ENCODE measurements at places on chromosomes 2 and 18.

DNA sequence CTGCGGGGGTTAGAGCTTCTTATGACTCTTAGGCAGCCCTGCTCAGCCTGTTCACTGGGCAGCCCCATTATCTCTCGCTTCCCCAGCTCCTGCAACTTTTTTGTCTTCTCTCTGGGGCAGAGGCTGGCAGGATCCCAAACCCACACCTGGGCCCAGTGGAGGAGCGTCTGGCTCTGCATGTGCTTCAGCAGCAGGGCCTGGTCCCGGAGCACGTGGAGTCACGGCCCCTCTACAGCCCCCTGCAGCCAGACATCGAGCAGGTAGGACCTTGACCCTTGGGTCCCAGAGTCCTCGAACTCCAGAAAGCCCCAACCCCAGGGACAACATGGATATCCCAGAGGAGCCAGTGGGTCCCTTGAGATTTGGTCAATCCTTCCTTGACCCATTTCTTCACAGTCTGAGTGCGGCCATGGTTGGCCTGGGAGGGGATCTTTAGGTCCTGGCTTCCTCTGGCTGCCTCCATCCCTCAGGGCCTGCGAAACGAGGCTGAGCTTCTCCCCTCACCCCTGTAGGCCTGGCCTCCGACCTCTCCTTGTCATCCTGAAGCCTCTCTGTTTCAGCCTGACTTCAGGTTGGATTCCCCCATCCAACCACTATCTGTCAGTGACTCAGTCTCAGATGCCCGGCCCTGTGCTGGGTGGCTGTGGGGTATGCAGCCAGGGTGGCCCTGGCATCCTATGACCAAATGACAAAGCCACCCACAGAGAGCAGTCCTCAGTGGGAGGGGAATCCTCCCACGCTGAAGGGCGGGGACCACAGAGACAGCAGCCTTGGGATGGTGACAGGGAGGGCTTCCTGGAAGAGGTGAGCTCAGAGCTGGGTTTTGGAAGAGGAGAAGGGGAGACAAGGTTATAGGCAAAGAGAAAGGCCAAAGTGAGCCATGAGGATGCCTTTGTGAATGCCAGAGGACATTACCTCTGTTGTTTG lies 214.2 kb downstream of the DYSF start:
- DNase-seq, result no peak

DNA sequence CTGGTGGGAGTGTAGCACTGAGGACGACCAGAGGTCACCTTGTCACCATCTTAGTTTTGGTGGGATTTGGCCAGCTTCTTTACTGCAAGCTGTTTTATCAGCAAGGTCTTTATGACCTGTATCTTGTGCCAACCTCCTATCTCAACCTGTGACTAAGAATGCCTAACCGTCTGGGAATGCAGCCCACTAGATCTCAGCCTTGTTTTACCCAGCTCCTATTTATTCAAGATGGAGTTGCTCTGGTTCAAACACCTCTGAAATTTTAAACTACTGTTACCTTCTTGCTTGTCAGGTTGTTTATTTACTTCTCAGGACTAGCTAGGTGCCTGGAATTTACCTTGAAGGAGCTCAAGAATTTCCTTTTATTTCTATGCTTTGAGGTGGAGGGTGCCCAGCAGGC lies 9.5 kb upstream of the KCNG3 start:
- peak; percentile 52 for DNase-seq

DNA sequence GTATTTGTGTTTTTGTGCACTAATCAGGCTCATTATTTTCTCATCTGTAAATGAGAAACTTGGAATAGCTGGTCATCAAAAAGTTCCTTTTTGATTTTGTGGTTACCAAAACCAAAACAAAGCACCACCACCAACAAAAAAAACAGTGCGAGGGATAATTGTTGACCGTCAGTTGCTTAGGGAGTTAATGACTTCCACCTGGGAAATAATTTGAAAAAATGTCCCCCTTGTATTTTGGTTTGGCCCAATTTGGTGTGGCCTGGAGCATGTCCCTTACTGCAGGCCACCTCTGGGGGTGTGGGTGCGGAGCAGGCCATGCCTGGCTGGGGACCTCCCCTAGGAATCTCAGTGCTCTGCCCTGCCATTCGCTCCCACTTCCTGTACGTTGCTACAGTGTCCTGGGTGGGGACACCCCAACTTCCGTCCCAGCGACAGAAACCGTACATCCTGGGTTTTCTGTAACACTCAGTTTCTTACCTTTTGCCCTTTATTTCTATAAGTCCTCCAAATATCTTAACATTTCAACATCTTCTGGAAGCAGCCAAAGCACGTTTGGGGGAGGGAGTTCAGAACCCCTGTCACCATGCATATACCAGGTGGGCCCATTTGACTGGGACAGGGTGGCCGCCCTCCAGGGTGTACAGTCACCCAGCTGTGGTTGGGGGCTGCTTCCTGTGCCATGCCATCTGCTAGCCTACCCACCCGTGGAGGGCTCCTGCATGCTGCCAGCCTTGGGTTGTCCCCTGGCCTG lies 31.3 kb downstream of the NCK2 start:
- no peak for DNase-seq

DNA sequence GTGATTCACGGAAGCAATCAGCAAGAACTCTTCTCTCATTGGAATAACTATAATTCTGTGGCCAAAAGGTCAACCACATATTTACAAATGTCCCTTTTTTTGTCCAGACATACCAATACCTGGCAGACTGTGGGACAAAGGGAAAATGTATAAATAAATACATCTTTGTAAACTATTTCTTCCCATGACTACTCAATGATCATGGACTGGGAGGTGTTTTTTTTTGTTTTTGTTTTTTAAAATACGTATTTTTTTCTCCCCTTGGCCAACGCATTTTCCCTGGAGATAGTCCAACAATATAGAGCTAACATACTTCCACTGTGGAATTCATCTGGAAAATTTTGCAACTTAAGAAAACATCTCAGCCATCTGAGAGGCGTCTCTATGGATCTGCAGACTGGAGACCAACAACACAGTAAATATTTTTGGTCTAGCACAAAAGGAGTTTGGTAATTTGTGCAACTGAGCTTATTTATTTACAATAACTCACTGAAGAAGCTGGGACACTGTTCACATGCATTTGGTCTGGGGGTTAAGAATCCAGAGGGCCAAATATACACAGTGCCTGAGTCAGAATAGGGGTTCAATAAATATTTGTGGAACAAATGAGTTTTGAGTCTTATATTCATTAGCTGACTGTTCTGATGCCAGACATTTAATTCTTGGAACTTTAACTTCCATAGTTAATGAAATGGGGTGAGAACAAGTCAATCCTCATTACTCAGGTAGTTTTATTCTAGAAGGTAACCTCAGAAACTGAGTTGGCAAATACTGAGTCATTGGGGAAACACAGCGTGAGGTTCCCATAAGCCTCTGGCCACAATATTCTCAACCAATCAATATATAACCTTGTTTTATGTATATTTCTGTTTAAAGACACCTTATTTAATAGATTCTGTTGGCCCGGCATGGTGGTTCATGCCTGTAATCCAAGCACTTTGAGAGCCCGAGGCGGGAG lies 36.2 kb downstream of the CCBE1 start:
- DNase-seq, result no peak

- no peak for DNase-seq
Measured at GRCh38 chr18:55504808-55505207, 83.2 kb downstream of the TCF4 start.

GRCh38 chr2:135960656-135961551 lies 24.5 kb downstream of the DARS1 start:
- DNase-seq, result no peak

GRCh38 chr2:28101123-28101522 lies 210.6 kb downstream of the BABAM2 start:
- no peak for DNase-seq

DNA sequence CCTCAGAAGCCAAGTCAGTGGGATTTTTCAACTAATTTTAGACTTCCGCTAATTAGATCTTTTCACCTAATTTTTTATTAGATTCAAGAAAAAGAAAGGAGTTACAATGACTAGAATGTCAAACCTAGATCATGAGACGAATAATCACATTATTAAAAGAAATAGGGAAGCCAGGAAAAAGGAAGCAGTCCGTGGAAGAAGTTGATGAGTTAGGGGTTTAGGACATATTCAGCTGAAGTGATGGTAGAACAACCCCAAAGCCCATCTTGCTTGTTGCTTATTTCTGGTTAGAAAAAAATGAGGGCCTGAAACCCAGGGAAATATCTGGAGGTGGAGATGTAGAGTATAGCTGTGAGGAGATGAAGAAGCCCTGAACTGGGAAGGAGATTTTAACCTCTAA lies 8.0 kb downstream of the KLF7 start:
- no peak for DNase-seq

- no peak for DNase-seq
Measured at GRCh38 chr2:204696124-204696523, 150.8 kb downstream of the PARD3B start.

DNA sequence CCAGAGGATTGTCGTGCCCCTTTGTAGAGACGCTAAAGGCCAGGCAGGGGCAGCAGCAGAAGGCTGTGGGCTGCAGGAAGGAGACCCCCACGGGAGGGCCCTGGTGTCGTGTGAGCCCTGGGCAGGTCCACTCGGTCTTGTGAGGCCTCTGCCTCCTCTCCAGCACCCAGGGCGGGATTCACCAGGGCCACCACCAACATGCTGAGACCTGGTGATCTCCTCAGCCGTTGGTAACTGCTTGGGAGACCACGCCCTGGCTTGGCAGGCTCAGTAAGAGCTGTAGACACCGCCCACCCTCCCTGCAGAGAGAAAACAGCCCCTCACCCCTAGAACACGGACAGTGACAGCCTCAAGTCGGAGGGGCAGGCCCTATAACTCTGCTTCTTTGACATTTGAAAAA lies 21.1 kb downstream of the MBP start:
- DNase-seq, result peak; percentile 12

- no peak for DNase-seq
Measured at GRCh38 chr2:34533585-34534183, 934.6 kb upstream of the FAM98A start.

- DNase-seq, result no peak
Measured at GRCh38 chr2:65046633-65047407, 9.4 kb upstream of the CEP68 start.

DNA sequence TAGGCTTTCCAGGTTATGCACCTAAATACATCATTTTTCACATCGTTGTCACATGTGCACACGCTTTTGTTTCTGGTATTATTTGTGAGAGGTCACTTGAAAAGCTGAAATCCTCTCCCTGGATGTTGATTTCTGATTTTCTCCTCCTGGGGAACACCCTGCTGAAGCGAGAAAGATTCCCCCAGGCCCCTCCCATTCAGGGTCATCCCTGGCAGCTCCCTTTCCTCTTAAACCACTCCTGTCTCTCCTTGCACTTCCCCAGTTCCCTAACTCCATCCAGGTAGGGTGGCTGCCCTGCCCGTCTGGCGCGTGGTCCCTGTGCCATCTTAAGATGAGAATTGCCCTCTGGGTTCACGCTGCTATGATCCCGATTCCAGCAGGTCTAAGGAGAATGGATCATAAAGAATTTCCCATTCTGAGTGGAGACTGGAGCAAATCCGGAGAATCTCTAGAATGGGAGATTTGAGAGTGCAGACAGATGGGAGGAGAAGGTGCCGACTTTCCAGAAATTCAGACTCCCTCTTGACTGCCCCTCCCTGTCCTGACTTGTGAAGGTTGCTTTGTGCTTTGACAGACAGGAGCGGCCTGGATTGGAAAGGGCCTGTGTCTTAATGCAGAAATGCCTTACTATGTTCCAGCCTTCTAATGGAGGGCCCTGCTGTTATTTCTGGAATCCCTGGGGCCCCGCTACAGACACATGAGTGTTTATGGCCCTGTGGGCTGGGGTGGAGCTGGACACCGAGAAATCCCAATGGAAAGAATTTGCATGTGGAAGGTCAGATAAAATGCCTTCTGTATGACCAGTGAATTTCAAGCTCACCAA lies 1.3 kb upstream of the YWHAQ start:
- no peak for DNase-seq

GRCh38 chr2:29562319-29562718 lies 359.1 kb downstream of the ALK start:
- no peak for DNase-seq

DNA sequence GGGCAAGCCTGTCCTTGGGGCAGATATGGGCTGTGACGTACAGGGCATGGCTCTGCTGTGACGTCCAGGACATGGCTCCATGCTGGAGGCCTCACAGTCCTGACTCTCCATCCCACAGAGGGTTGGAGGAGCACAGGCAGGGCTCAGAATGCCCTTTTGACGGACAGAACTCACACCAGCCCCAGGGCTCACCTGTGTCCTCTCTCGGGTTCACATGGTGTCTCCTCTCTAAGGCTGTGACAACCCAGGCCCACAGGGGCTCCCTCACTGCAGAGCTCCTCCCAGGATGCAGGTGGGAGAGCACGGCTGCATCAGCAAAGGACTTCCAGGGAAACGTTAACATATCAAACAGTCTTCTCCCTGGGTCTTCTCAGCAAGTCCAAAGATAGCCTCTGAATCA lies 133.8 kb downstream of the EIPR1 start:
- DNase-seq, result no peak

DNA sequence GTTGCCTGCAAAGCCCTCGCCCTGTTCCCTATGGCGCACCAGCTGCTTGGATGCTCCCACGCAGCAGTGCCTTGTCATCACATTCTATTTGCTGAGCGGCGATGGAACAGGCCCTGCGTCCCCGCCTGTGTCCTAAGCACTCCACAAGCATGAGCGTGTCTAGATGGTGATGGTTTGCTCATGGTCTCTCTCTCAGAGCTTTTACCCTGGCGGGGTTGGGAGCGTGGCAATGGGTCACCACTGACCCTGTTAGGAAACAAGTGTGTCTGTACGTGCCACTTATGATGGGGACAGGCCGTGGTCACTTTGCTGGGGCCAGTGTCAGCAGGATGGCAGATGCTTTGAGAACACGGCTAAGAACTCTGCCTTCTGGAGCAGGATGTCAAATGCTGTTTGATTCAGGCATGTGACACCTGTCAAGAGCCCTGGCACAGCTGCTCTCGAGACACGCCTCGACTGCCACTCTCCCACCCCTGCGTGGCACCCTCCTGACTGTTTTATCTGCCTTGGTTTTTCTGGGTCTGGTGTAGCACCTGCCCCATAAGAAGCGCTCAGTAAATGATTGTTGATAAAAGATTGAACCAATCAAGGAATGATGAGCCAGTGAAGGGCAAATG lies 44.2 kb downstream of the RRM2 start:
- DNase-seq, result no peak

DNA sequence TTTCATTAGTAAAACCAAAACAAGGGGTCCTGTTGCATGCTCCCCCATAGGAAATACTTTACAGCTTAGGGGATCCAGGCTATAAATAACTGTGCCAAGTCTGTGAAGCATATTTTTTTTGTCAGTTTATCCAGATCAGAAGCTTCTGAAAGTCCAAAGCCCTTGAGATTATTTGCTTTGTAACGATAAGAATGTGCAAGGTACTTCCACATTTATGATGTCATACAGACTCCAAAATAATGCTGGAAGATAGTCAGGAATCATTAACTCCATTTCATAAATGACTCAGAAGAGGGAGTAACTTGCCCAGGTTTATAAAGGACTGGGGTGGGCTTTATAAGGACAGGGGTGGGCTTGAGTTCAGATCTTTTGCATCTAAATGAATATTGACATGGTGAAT lies 29.3 kb downstream of the RDH14 start:
- DNase-seq, result no peak

DNA sequence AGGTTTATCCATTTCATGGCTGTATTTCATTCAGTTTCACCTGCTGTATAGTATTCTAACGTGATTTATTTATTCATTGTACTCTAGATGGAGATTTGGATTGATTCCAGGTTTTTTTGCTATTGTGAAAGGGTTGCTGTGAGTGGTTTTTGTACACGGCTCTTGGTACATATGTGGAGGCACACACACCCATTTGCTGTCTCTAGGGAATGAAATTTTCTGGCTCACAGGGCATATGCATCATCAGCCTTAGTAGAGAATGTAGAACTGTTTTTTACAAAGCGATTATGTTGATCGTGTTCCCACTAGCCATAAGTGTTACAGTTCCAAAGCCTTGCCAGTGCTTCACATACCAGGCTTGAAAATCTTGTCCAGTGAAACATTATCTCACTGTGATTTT lies 5.1 kb downstream of the SPTBN1 start:
- DNase-seq, result no peak

Data from adrenal gland (tissue), 19 donors.